ENCODE measurements at places on chromosomes 7 and 10.

DNA sequence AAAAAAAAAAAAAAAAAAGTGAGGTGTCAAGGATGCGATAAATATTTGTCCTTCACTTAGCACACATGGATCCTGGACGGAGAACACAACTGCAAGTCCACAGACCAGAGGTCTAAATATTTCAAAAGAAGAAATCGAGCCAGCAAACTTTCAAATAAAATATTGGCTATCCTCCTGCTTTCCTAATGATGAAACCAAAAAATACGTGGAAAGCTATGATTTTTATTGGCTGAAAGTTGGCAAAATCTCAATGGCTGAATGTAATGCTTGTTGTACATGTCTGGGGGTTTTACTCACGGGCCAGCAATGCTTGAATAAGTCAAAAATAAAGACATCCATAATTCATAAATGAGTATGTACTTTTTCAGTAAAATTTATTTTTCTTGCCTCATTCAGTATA, 19.0 kb upstream of the MGMT start:
- H3K27me3 ChIP-seq, result no peaks in the 10 kb centered on the region
- H3K27ac ChIP-seq, result no peak overlapping the region
- no peak for DNase-seq
- no peak overlapping the region for H3K4me3 ChIP-seq

GRCh38 chr7:15306296-15306695, 255.5 kb downstream of the AGMO start:
- no peaks in the 10 kb centered on the region for H3K27me3 ChIP-seq
- DNase-seq, result no peak
- no peak overlapping the region for H3K27ac ChIP-seq
- H3K4me1 ChIP-seq, result no peaks in the 10 kb centered on the region
- no peak overlapping the region for H3K4me3 ChIP-seq

- DNase-seq, result no peak
- no peaks in the 10 kb centered on the region for H3K4me1 ChIP-seq
- H3K27ac ChIP-seq, result no peak overlapping the region
- no peak overlapping the region for H3K4me3 ChIP-seq
- H3K27me3 ChIP-seq, result no peaks in the 10 kb centered on the region
Observed at GRCh38 chr7:114790521-114790920, 131.4 kb upstream of the MDFIC start.

DNA sequence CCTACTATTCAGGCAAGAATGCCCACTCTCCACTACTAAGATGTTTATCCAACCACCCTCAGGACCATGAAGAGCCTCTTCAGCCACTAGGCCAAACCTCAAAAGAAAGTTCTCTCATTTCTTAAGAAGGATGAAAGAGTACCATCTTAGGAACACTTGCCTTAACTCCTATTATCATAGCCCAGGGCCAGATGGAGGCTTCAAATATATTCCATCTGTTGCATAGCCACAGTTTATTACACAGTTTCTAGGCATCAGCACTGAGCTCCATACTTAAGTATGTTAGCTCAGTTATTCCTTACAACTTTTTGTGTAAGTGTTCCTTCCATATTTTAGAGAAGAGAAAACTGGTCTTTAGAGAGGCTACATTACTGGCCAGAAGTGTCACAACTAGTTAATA, 37.4 kb upstream of the YAE1 start:
- no peaks in the 10 kb centered on the region for H3K36me3 ChIP-seq
- no peak for DNase-seq
- no peaks in the 10 kb centered on the region for H3K27me3 ChIP-seq
- H3K4me1 ChIP-seq, result no peaks in the 10 kb centered on the region

- no peak overlapping the region for H3K27ac ChIP-seq
- no peak for DNase-seq
- H3K4me1 ChIP-seq, result no peaks in the 10 kb centered on the region
Observed at GRCh38 chr7:13117103-13117502, 429.7 kb downstream of the ARL4A start.

DNA sequence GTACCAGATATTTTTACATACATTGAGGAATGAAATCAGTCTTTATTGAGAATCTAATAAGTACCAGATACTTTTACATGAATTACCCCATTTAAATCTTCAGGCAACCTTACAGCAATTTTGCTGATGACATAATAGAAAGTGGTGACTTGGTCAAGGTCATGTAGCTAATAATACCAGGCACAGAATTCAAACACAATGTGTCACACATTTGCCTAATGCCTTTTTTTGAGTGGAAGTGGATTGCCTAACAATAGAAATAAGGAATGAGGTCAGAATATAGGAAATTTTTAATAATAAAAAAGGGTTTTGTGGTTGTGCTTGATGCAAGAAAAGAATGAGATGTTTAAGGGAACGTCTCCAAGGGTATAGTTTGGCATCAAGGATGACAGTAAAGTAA, 466.6 kb upstream of the IGFBP3 start:
- H3K27ac ChIP-seq, result no peak overlapping the region
- no peaks in the 10 kb centered on the region for H3K4me1 ChIP-seq
- H3K27me3 ChIP-seq, result no peaks in the 10 kb centered on the region
- no peaks in the 10 kb centered on the region for H3K36me3 ChIP-seq
- no peak for DNase-seq

DNA sequence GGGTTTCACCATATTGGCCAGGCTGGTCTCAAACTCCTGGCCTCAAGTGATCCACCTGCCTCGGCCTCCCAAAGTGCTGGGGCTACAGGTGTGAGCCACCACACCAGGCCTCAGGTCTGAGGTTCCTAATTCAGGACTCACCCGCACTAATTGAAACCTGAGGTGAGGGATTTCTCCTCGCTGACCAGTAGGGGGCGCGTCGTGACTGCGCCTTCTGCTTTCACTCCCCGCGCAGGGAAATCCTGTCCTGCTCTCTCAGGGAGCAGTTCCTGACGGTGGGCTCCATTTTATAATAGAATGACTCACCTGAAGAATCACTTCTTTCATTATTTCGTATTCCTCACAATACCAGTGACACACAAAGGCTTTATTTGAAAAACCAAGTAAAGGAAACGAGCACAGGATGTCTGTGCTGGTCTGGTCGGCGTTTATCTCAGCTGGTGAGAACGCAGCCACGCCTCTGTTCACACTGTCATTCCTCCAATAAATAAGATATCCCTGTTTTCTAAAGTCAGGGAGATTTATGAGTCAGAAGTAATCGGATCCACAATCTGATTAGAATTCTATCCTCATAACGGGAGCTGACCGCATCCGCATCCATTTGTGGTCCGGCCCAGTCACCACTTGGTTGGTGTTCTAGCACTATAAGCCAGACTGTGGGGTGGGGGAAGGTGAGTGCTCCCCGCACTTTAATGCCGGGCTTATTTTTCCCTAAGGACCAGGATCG, 35.4 kb downstream of the BAG3 start:
- peak overlapping the region; percentile 14 for H3K27ac ChIP-seq
- H3K4me3 ChIP-seq, result peak overlapping the region; percentile 14
- H3K36me3 ChIP-seq, result no peaks in the 10 kb centered on the region
- peaks cover 23% of the 10 kb centered on the region for H3K4me1 ChIP-seq

GRCh38 chr7:66157060-66157459, 42.4 kb downstream of the CRCP start:
- H3K27ac ChIP-seq, result no peak overlapping the region
- H3K27me3 ChIP-seq, result no peaks in the 10 kb centered on the region
- DNase-seq, result no peak
- peaks cover 22% of the 10 kb centered on the region for H3K36me3 ChIP-seq
- H3K4me3 ChIP-seq, result no peak overlapping the region
- H3K4me1 ChIP-seq, result no peaks in the 10 kb centered on the region

GRCh38 chr10:24457661-24458318, 248.9 kb downstream of the KIAA1217 start:
- no peak for DNase-seq
- H3K27me3 ChIP-seq, result no peaks in the 10 kb centered on the region
- H3K4me1 ChIP-seq, result no peaks in the 10 kb centered on the region
- H3K4me3 ChIP-seq, result no peak overlapping the region
- no peak overlapping the region for H3K27ac ChIP-seq
- H3K36me3 ChIP-seq, result no peaks in the 10 kb centered on the region

DNA sequence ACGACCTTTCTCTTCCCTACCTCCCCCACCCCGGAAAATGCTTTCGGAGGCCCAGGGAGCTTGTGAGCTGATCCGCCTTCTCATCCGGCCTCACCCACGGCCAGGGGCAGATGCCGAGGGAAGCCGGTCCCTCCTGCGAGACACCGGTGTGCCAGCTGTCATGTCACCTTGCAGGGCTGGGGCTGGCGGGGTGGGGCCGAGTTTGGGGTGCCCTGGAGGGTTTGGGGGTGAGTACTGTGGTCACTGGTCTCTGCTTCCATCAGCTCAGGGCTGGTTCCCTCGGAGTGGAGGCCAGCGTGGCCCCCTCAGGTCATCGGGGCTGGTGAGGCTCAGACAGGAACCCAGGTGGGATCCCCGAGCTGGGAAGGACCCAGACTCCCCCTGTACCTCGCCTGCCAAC, 48.7 kb downstream of the RCC1L start:
- H3K36me3 ChIP-seq, result no peaks in the 10 kb centered on the region
- H3K27me3 ChIP-seq, result no peaks in the 10 kb centered on the region
- H3K4me1 ChIP-seq, result no peaks in the 10 kb centered on the region
- no peak overlapping the region for H3K27ac ChIP-seq
- H3K4me3 ChIP-seq, result no peak overlapping the region

GRCh38 chr7:64871761-64872160, 31.3 kb upstream of the ZNF273 start:
- no peak overlapping the region for H3K27ac ChIP-seq
- DNase-seq, result no peak
- no peaks in the 10 kb centered on the region for H3K36me3 ChIP-seq
- H3K27me3 ChIP-seq, result no peaks in the 10 kb centered on the region

- H3K4me1 ChIP-seq, result no peaks in the 10 kb centered on the region
- H3K36me3 ChIP-seq, result no peaks in the 10 kb centered on the region
- no peaks in the 10 kb centered on the region for H3K27me3 ChIP-seq
- no peak overlapping the region for H3K27ac ChIP-seq
Observed at GRCh38 chr7:150857276-150858055, 5.1 kb downstream of the AOC1 start.

DNA sequence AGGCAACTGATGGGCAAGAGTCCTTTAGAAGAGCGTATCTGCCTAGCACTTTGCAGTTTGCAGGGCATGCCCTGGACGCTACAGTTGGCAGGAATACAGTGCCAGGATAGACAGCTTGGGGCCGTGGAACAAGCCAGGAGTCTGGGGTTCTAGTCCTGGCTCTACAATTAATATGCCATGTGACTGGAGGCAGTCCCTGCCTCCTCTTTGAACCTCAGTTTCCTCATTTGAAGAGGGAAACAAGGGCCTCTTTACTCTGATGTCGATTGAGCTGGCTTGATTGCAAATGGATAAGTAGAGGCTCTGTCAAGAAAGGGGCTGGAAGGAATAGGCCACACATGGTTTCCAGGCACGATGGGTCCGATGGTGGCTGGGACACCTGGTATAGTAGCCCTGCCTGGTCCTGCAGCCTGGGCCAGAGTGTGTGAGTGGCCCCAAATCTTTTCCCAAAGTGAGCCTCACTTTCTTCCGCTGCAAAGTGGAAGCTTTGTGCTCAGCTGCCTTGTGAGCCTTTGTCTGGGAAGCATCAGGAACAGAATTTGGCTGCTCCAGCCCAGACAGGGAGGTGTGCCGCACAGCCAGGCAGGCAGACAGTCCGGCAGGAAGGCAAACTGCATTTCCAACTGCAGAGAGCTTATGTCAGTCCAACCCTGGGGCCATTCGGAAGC, 111.4 kb upstream of the PPIF start:
- H3K27me3 ChIP-seq, result no peaks in the 10 kb centered on the region
- no peak overlapping the region for H3K27ac ChIP-seq
- peaks cover under 1% of the 10 kb centered on the region for H3K36me3 ChIP-seq
- no peak overlapping the region for H3K4me3 ChIP-seq
- DNase-seq, result no peak
- peaks cover 18% of the 10 kb centered on the region for H3K4me1 ChIP-seq

GRCh38 chr10:59905731-59906416, 482 bp downstream of the CCDC6 start:
- peak overlapping the region; percentile 95 for H3K4me3 ChIP-seq
- DNase-seq, result no peak
- H3K36me3 ChIP-seq, result no peaks in the 10 kb centered on the region
- H3K27me3 ChIP-seq, result no peaks in the 10 kb centered on the region

DNA sequence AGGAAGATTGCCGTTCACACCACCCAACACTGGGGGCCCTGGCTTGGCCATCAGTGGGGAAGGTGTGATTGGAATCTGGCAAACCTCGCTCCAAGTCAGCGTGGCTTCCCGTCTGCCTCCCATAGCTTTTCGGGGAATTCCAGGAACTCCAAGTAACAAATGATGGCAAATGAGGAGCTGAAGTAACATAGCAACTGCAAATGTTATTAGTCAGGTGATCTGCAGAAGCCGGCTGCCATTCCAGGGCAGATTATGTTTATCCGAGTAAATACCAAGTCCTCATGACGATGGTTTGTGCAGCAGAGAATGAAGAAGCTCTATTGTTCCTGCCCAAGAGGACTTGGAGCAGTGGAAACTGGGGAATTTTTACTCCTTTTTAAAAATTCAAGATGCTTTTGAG, 270.5 kb upstream of the PODXL start:
- H3K27ac ChIP-seq, result no peak overlapping the region
- no peak overlapping the region for H3K4me3 ChIP-seq
- H3K36me3 ChIP-seq, result no peaks in the 10 kb centered on the region
- no peaks in the 10 kb centered on the region for H3K4me1 ChIP-seq
- no peaks in the 10 kb centered on the region for H3K27me3 ChIP-seq

- H3K4me1 ChIP-seq, result no peaks in the 10 kb centered on the region
- no peak overlapping the region for H3K27ac ChIP-seq
- peaks cover 2% of the 10 kb centered on the region for H3K27me3 ChIP-seq
- no peak for DNase-seq
- no peaks in the 10 kb centered on the region for H3K36me3 ChIP-seq
Observed at GRCh38 chr7:91912494-91912893, 28.2 kb upstream of the AKAP9 start.

DNA sequence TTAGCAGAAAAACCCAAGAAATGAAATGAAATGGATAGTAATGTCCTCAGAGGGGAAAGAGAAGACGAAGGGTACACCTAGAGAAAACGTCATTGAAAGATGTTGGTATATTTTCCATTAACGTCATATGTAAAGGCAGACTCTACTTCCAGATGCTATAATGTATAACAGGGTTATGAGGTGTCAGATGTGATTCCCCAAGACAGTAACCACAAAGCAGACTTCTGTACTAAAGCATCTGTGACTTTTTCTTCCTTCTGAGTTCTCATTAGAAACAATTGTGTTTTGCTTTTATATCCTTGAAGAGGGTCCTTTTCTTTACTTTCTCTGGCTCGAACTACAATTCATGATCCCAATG, 37.4 kb downstream of the LRRC72 start:
- no peaks in the 10 kb centered on the region for H3K27me3 ChIP-seq
- no peak overlapping the region for H3K27ac ChIP-seq
- no peaks in the 10 kb centered on the region for H3K4me1 ChIP-seq

Measured in natural killer cell (primary cell).